ENCODE measurements at places on chromosomes 13 and 19. TPM values are rescaled to one million over a fixed set of nuclear protein-coding genes. Genes with fewer than 3 reads are reported as not detected.

Gene THSD1
- 0.26 TPM for total RNA-seq

DNA sequence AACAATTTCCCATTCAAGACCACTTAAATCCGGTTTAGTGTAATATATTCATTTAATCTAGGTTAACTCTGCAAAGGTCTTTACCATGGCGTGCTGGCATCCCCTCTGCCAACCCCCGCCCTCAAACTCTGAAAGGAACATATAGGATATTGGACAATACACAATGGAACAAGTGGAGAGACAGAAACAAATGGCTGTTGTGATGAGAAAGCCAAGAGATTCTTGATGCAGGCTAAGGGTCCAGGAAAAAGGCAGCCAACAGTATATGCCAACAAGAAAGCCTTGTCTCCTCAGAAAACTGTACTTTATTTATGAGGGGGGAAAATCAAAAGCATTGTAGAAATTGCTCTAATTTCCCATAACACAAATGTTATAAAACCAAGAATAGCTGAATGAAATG is 407.3 kb upstream of the SGCG start:
- no peak overlapping the region for H3K4me3 ChIP-seq
- no peaks in the 10 kb centered on the region for H3K36me3 ChIP-seq
- H3K27ac ChIP-seq, result no peak overlapping the region
- H3K4me1 ChIP-seq, result no peaks in the 10 kb centered on the region
- no peaks in the 10 kb centered on the region for H3K27me3 ChIP-seq
- DNase-seq, result no peak

Gene ZNF358
- total RNA-seq, result 11.3 TPM

Gene FXYD3
- not detected for total RNA-seq

DNA sequence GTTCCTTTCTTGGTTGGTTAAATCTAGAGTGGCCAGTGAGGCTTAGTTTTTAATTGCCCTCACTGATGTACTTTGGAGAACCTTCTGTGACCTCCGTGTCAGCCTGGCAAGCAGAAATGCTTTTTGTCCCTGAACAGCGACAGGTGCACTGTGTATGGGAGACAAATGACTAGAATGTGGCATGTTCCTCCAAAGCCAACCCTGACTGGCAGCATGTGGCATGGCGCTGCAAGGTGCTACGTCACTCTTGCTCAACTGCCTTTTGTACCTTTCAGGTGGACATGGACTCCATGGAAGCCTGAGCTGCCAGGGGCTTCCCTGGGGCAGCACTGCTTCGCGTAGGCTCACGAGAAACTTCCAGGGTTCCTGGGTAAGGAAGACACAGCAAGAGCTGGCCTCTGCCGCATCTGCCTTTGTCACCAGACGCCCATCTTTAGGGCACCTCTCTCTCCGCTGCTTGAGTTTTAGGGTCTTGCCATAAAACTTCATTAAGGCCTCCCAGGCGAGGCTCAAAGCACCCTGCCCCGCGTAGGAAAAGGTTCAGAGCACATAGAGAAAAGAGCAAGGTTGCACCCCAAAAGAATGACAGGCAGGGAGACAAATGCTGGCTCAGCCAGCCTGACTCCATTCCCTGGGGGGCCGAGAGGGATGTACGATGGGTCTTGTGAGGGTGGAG is 167.1 kb upstream of the SOX1 start:
- DNase-seq, result peak; percentile 9
- H3K27me3 ChIP-seq, result no peaks in the 10 kb centered on the region
- no peaks in the 10 kb centered on the region for H3K4me1 ChIP-seq
- H3K27ac ChIP-seq, result no peak overlapping the region
- no peak overlapping the region for H3K4me3 ChIP-seq
